NCI-H2171 (cell line): ENCODE measurements at places on chromosomes 3 and 15.

DNA sequence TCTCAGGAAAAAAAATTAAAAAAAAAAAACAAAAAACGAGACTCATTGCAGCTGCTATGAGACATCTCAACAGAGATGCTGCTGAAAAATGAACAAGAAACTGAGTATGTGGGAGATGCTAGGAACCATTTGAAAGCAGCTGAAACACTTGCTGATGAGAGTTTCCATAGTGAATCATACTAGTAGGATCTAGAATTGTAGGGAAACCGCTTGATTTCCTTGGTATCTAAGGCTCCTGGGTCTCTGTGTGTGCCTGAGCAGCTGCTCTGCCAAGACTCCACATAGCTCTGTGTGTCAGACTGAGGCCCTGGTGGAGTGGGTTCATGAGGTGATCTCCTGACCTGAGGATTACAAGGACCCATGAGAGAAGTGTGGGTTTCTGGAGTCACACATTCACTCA is 313.4 kb upstream of the NECTIN3 start:
- DNase-seq: no peak

DNA sequence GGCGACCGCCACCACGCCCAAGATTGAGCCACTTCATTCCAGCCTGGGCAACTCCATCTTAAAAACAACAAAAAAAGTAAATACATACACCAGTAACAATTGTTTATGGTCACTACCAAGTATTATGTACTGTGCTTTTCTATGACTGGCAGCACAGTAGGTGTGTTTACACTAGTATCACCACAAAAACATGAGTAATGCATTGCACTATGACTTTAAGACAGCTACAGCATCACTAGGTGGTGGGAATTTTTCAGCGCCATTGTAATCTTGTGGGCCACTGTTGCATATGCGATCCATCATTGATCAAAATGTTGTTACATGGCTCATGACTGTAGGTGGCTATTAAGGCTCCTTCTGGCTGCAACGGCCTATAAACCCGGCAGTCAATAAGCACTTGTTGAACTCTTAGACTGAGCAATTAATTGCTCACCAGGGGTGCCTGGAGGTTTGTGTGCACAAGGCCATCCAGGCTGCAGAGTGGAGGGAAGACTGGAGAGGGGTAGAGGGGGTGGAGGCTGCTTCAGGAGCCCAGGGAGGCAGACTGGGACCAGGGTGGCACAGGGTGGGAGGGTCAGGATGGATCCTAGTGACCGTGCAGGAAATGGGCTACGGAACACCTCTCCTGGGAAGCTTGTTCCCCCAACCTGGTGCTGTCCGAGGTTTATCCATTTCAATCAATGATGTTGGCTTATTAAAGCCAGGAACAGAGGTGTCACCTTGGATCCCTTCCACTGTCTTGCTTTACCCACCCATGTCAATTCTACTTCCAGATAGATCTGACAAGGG is 17.9 kb upstream of the COPG1 start:
- no peak for DNase-seq

DNA sequence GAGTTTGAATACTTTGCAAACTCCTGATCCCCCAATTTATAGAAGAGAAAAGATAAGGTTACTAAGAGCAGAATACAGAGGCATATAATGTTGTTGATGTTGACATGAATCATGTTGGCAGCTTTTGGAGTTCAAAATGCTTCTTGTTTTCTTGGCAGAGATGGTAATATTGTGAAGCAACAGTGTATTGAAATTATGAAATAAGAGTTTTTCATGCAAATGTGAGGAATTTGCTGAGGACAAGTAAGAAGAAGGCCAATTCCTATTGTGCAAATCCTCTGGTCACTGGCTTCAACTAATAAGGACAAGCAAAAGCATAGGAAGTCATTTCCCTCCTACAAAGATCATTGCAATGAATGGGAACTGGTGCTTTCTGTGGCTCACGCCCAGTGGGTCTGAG is 126.9 kb upstream of the CHL1 start:
- DNase-seq: no peak

- no peak for DNase-seq
Measured at GRCh38 chr3:5282703-5283102, 95.2 kb downstream of the EDEM1 start.

DNA sequence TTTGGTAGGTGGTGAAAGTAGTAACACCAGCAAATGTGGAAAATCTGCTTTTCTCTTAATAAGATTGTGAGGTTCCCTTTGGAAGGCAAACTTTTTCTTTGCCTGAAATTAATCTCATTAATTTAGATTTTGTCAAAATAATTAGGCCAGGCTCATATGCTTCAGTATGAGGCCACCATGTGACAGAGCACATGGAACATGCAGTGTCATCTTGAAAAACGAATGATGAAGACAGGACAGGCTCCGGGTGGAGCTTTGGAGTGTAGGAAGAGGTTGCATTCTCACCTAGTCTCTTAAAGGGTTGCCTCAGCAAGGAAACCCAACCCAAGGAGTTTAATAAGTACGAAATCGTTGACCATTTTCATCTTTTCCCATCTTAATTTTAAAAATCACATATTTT is 18.6 kb upstream of the LZTFL1 start:
- no peak for DNase-seq

GRCh38 chr15:60751985-60752952 is 273.3 kb upstream of the ICE2 start:
- no peak for DNase-seq

- DNase-seq: peak; percentile 49
Measured at GRCh38 chr15:68561171-68561900, 17.5 kb upstream of the CORO2B start.

DNA sequence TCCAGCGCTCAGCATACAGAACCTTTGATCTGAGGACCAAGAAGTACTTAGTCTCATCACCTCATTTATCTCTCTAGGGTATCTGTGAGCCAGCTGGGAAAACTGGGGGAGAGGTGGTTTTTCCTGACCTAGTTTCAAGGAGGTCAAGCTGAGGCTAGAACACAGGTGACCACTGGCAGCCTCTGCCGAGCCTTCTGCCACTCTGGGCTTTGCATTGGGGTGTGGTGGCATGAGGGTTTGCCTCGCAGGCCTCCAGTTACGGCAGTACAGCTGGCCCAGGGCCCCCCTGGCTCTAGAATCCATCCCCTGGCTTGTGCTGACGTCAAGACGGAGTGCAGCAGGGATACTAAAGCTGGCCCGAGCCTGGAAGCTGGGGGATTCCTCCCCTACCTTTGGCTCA is 34.7 kb upstream of the CDCP1 start:
- no peak for DNase-seq

GRCh38 chr15:99631255-99631654 is 65.5 kb downstream of the MEF2A start:
- no peak for DNase-seq

- DNase-seq: no peak
Measured at GRCh38 chr3:3015185-3016089, 94.7 kb downstream of the IL5RA start.

- no peak for DNase-seq
Measured at GRCh38 chr3:66466606-66467270, 34.1 kb downstream of the LRIG1 start.

DNA sequence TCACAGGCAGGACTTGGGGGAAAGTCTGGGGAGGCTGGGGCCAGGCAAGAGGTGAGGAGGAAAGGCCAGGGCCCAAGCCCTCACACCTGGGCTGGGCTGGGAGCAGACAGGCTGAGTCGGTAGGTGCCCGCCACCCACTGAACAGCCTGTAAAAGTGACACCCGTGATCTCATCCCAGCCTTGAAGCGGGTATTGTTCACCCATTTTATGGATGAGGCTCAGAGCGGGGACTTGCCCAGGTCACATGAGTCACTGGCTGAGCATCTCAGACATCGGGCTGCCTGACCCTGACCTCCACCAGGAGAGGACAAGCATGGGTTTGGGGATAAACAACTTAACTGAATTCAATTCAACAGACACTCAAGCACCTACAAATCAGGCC is 52.0 kb upstream of the CTSH start:
- no peak for DNase-seq

DNA sequence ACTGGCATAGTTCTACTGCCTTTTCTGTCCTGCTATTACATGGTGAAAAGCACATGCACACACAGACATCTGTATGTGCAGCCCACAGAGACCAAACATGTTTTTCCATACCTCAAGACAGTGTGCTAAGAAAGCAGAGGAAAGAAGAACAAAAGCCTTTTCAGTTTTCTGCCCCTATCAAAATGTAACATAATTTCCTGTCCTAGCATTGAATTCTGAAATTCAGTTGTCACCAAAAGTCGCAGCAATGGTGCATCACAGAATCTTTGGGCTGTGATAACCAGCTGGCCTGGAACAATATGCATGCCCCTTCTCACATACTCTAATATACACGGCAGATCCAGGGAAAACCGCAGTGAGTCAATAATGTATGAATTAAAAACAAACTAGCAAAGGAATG is 153.8 kb upstream of the RAP2B start:
- DNase-seq: no peak
